ENCODE measurements at places on chromosomes 3 and 15.

DNA sequence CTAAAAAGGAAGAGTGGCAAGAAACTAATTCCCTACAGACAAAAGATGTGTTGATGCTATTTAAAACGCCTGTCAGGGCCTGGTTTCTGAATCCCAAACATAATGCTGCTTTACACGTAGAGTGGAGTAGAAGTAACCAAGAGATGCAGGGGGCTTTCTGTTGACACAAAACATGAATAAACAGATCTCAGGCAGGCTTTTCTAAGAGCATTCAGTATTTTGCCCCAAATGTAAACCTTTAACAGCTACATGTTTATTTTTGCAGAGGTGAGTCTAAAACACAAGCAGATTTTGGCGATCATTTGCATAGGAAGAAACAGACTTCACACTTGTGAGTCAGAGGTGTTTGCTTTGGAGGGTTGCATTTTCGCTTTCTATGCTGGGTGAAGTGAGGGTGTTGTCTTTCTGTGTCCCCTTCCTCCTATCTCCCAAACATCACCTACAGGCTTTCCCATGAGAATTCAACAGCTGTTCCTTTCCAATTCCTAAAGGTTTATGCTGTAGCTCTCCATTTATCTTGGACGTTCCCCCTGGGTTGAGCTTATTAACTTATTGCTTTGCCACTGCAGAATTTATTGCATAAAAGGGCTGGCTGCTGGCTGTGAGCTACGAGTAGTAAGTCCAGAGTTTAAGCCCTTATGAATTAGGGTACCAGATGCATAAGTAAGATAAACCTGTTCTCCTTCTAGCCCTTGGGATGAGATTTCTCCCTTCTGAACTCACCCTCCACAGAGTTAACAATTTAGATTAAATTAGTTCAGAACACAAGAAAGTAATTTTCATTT lies 156.7 kb downstream of the DIPK2A start:
- DNase-seq = no peak

- DNase-seq = no peak
These were observed 133.6 kb downstream of the TPRG1 start for GRCh38 chr3:189305412-189305811.

GRCh38 chr3:170539897-170540296 lies 46.0 kb downstream of the SLC7A14 start:
- DNase-seq = no peak

GRCh38 chr3:41259449-41260062 lies 60.3 kb downstream of the CTNNB1 start:
- DNase-seq = no peak

DNA sequence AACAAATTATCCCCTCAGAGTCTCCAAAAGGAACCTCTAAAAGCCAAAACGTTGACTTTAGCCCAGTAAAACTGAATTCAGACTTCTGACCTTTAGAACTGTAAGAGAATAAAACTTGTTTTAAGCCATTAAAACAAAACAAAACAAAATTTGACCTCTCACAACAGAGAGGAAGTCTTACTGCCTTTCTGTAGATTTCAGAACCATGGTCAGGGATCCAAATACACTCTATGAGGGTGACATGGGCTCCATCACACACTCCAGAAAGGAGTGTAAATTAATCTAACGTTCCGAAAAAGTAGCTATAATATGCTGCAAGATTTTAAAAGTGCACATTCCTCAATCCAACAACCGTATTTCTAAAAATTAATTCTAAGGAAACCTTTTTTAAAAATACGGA lies 19.2 kb upstream of the RPL14 start:
- DNase-seq = no peak

- no peak for DNase-seq
These were observed 40.5 kb upstream of the XIRP1 start for GRCh38 chr3:39232859-39233258.

GRCh38 chr3:8856071-8856470 lies 86.7 kb upstream of the OXTR start:
- DNase-seq = no peak

GRCh38 chr15:82855286-82856100 lies 46.1 kb downstream of the WHAMM start:
- DNase-seq = no peak

GRCh38 chr15:31260646-31261265 lies 65.9 kb upstream of the KLF13 start:
- DNase-seq = no peak

DNA sequence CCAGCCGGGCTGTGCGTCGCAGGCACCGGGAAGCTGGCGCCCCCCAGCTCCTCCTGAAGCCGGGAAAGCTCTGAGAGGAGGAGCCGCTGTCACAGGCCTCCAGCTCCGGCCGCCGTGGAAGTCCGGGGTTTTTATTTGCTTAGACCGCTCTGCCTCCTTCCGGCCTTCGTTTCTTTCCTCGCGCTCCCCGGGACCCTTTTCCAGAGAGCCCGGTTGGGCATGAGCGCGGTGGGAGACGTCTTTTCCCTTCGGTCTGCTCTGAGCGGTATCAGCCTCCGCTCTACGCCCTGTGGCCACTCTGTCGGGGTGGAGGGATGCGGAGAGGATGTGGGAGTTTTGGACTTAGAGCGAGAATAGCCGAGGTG lies 559 bp downstream of the SENP5 start:
- DNase-seq = no peak
